ENCODE measurements at places on chromosomes 2 and 18.

- no peak for DNase-seq
Measured at GRCh38 chr2:65366595-65367125, 65.7 kb downstream of the SPRED2 start.

- DNase-seq = no peak
Measured at GRCh38 chr2:206556357-206556949, 85.8 kb upstream of the FAM237A start.

DNA sequence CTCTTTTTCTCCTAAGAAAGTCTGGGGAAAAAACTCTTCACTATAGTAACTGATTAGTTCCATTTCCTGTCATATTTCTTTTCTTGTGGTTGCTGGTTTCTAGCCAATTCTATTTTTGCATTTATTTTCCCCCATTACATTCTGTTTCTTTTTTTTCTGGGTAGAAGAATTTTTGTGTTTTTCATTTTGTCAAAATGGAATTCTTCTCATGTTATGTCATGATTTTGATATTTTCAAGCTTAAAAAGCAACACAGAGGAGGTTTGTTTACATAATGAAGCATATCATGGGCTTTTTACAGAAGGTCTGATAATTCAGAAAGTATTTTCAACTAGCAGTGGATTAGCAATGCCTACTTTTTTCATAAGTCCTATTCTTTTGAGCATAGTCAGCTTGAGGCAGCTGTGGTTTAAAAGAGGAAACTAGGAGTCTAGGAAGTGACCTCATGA, 102.0 kb downstream of the MAP2 start:
- DNase-seq = no peak

DNA sequence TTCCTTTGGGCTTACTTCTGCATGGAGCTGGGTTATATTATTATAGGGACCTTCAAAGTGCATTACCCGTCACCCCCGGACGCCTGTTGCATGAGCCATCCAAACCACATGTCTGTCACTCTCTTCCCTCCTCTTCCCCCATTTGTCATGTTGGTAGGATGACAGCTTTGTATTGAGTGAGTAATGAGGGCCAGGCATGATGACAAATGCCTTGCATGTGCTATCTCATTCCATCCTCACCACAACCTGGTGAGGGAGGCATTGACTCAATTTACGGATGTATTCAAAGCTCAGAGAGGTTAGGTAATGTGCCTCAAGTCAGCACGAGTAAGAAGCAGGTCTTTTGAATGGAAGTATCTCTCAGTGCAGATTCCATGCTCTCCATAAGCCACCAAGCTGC, 510.5 kb upstream of the TNP1 start:
- no peak for DNase-seq

GRCh38 chr2:778731-779350, 101.6 kb upstream of the TMEM18 start:
- no peak for DNase-seq

DNA sequence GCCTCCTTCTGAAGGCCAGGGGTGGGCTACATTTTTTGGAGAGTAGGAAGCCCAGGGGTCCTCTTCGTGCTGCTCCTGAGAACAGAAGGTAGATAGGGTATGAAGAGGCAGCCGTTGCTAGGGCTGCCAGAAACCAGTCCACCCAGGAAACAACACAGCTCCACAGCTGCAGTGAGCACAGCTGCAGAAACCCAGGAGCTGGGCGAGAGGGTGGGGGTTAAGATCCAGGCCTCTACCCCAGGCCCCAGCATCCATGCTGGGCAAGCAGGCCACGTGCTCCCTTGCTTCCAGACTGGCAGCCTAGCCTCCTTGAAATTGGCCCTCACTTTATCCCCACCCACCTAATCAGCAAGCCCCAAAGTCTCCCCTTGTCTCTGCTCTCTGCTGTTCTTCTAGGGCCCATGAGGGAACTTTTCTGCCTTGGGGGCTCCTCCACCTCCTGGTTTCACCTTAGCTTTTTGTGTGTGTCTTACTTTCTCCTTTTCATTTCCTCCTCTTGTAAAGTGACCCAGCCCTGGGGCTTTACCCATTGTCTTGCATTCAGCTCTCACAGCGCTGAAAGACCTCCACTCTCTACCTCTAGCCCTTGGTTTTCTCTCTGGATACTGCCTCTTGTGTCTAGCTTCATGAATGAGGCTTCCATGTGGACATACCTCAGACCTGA, 30.7 kb downstream of the STON1 start:
- DNase-seq = no peak

GRCh38 chr18:31041271-31042083, 1.1 kb downstream of the DSC3 start:
- no peak for DNase-seq
